Stimulated activated CD4-positive, alpha-beta T cell treated with anti-CD3 and anti-CD28 coated beads, Interleukin-15, amount 100 ng/mL, for 48 hours (primary cell): ENCODE measurements at places on chromosomes 7 and 10.

DNA sequence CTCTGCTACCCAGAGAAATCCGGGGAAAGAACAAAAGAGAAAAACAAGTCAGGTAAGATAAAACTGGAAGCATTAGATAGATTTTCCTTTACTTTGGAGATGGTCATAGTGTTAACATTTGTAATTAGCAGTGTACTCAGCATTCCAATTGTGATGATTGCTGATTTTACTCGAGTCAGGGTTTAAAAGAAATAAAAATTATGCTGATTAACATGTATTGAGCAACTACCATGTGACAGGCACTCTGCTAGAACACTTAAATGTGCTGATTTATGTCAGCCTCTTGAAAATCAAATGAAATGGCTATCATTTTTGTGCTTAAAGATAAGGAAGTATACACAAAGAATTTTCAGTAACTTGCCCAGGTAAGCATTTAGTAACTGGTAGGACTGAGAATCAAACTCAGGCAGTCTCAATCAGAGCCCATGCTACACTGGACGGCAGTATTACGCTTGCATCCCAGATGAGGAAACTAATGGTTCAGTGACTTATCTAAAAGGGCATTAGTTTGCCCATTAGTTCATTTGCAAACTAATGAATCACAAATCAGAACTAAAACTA is 735.1 kb upstream of the SORCS1 start:
- no peak for DNase-seq

GRCh38 chr10:105925045-105925785 is 1239.3 kb downstream of the SORCS1 start:
- DNase-seq, result no peak

DNA sequence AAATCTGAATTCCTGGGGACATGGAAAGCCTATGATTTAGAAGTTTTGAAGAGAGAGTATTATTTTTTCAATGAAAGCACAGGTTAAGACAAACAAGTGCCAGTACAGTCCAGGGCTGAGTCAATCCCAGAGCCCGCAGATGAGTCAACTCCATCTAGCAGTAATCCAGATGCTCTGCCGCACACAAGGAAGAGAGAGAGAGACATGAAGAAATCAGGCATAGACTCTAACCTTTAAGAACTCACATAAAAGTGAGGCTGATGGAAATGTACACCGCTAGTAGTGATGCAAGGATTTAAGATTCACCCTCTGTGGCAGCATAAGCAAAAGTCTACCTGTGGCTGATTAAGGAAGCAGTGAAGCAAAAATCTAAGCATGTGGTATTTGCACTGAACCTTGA is 651.5 kb downstream of the TNS3 start:
- DNase-seq, result no peak

GRCh38 chr7:64630496-64630895 is 35.4 kb upstream of the ZNF107 start:
- no peak for DNase-seq

DNA sequence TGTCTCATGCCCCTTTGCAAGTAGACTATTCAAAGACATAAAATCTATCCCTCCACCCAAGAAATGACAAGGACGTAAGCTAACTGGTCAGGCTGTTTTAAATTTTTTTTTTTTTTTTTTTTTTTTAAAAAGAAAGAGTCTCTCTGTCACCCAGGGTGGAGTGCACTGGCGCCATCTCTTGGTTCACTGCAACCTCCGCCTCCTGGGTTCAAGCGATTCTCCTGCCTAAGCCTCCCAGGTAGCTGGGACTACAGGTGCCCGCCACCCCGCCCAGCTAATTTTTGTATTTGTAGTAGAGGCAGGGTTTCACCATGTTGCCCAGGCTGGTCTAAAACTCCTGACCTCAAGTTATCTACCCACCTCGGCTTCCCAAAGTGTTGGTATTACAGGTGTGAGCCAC is 11.2 kb downstream of the TRA2A start:
- DNase-seq, result no peak

- DNase-seq, result no peak
These were observed 7.4 kb upstream of the MICALL2 start for GRCh38 chr7:1466524-1467271.

DNA sequence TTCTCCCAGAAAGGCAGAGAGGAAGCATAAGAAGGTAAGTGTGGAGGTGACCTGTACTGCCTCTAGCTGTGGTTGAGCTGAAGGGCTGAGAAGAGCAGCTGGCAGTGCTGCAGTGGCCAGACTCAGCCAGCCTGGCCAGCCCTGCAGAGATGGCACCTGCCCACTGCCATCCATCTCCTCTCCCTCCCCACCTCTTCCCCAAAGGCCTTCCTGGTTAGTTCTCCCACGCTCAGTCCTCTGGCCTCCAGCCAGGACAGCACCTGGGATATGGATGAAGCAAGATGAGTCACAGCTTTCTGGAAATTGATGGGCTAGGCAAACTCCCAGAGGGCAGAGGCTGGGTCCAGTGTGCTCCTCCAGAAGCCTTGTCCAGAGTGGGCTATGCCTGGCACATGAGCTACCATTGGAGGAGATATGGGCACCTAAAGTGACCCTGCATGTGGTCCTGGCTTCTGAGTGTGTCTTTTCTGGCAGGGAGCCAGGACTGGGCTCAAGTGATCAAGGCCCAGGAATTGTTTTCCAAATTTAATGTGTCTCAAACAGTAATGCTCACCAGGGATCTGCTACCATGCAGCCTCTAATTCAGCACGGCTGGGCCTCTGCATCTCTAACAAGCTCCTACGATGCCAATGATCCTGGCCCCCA is 81.0 kb upstream of the CACUL1 start:
- no peak for DNase-seq

GRCh38 chr7:2403718-2404648 is 572 bp downstream of the CHST12 start:
- no peak for DNase-seq

DNA sequence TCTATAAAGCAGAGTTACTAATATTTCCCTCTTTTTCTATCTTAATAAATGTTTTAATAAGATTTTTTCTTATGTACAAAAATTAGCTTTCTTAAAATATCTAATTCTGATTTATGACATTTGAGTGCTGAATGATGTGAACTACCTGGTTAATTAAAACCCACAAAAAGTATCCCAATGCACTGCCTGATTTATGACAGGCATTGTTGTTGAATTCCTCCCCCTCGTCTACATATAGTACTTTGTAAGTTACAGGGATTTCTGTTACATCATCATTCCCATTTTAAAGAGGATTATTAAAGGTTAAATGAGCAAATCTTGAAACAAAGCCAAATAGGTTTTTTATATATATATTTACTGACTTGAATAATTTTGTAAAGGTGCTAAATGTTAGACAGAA is 91.1 kb downstream of the NRBF2 start:
- no peak for DNase-seq

- DNase-seq, result no peak
These were observed 40.0 kb upstream of the AGBL3 start for GRCh38 chr7:134946260-134946659.

- no peak for DNase-seq
These were observed 45.6 kb downstream of the MINDY4 start for GRCh38 chr7:30816645-30817370.

GRCh38 chr7:55134786-55135185 is 116.0 kb downstream of the EGFR start:
- DNase-seq, result no peak

GRCh38 chr7:101243646-101244374 is 1.1 kb downstream of the FIS1 start:
- DNase-seq, result no peak

DNA sequence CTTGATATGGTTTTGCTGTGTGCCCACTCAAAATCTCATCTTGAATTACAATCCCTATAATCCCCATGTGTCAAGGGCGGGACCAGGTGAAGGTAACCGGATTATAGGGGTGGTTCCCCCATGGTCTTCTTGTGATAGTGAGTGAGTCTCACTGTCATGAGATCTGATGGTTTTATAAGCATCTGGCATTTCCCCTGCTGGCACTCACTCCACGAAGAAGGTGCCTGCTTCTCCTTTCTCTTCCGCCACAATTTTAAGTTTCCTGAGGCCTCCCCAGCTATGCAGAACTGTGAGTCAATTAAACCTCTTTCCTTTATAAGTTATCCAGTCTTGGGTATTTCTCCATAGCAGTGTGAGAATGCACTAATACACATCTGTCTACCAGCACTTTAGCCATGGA is 109.5 kb upstream of the SDK1 start:
- DNase-seq, result no peak

- DNase-seq, result no peak
These were observed 2.2 kb downstream of the TMEM120A start for GRCh38 chr7:75992083-75992755.

DNA sequence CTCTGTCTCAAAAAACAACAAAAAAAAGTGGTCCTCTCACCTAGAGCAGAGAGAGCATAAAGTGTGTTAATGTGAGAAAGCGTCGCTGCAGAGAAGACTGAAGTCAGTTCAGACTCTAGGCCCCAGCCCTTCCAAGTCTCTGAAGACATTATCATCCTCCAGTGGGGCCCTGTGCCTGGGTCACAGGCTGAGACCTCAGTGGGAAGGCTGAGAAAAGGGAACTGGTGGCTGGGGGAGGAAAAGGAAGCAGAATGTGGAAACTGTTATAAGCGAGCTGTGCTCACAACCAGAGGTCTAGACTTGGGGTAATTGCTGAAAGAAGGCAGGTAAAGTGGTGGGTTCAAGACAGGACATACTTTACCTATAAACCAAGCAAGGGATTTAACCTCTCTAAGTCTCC is 4.9 kb upstream of the RRP12 start:
- DNase-seq, result no peak

GRCh38 chr7:39592586-39592985 is 26.4 kb downstream of the YAE1 start:
- no peak for DNase-seq

DNA sequence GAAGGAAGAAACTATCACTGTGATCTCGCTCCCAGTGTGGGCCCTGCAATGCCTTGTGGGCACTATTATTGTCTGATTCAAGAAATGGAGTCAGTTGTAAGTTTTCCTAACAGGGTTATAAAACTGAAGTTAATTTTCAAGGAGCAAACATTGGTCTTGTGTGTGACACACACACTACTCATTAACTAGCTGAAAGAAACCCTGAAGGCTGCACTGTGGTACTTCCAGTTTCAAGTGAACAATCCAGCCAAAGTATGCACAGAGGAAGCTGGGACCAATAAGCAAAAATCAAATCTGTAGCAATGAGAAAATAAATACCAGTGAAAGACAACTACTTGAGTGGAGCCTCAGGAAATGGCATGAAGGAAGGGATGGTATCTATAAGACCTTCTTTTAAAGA is 506.6 kb upstream of the POT1 start:
- no peak for DNase-seq

- no peak for DNase-seq
These were observed 60.4 kb downstream of the ARL4A start for GRCh38 chr7:12747687-12748306.

GRCh38 chr7:122384528-122384927 is 80.0 kb upstream of the FEZF1 start:
- DNase-seq, result no peak

DNA sequence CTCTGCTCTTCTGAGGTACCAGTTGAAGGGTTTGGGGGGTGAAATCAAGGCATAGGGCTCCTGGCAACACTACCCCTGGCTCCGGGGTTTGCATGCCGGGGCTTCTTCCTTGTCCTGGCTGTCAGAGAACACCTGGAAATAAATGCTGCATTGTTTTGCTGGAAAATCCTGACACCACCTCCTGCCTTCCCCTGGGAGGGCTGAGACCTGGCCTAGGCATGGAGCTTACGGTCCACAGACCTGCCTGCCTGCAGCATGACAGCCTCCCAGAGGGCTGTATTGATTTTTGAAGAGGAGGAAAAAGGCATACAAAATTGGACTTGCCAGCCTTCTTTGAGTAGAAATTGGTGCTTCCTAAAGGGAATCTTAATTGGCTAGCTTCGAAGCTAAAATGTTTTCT is 227.1 kb downstream of the MGMT start:
- no peak for DNase-seq

- DNase-seq, result no peak
These were observed 2.3 kb downstream of the IL6 start for GRCh38 chr7:22729180-22729825.

- no peak for DNase-seq
These were observed 96.3 kb downstream of the CPED1 start for GRCh38 chr7:121084748-121085336.

DNA sequence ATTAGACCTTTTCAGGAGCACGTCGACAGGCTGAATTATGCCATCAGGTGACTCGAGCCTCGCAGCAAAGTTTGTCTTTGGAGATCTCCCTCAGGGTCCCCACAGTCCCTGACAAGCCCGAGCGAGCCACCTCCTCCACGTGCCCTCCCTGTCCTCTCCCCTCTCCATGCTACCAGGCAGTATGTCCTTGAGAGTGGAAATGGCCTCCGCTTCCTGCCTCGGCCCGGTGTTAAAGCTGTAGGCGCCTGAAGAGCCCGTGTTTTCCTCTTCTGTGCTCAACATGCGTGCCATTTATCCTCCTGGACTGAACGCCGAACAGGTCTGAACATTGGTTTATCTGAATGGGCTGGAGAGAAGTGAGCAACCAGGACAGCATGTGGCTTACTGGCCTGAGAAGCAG is 82.6 kb downstream of the GPR26 start:
- DNase-seq, result no peak
